Effector CD8-positive, alpha-beta T cell (primary cell): ENCODE measurements at places on chromosomes 11 and 22.

GRCh38 chr11:10930224-10930971 is 72.5 kb upstream of the ZBED5 start:
- no peak for DNase-seq

- no peak for DNase-seq
These were observed 2.8 kb upstream of the DBX1 start for GRCh38 chr11:20162824-20163782.

DNA sequence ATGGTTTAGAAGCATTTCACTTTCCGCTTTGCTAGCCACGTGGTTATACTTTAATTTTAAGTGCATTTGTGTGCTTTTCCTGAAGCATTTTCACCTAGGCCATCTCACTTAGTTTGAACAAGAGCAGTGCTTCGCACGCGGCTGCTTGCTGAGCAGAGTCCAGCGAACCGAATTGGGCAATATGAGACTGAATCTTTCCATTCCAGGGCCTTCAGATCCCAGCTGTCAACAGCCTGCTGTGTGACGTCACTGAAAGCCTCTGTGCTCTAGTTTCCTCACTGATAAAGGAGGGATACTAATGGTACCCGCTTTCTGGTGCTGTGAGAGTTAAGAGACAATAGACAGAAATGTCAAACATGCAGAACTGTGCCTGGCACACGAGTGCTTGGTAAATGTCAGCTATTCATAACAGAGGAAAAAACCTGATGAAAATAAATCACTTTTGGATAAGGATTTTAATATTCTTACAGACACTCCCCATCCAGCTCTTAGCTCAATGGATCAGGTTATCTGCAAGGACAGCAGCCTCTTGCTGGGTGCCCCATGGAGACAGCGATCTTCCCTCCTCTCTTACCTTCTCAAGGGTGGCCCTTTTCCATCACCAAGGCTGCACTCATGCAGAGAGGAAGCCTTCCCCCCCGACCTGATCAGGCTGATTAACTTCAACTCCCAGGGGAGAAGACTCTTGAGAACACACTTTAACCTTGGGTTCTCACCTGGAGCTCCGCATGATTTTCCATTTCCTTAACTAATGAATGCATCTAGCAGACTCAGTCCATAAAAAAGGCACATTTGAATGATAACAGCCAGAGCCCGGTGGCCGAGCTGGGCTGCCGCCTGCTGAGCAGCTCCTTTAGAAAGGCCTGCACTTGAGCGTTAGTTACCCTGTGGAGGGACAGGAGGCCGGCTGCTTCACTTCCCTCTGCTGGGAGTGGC is 3.5 kb upstream of the GLB1L3 start:
- DNase-seq = no peak

DNA sequence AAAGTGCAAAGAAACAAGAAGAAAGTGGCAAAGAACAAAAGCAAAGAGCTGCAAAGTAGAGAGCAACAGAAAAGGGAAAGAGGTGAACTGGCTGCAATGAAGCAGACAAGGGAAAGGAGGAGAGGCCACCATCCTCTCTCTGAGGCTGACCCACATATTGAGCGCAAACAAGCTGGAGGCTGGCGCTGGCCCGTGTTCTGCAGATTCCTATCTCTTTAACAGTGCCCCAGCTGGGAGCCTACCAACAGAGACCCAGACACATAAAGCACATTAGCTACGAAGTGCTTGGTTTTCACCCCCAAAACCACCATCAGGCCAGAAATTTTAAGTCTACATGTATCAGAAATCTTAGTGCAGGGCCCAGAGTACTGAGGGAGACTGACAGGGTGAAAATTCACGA is 17.6 kb downstream of the NCAPD3 start:
- no peak for DNase-seq

DNA sequence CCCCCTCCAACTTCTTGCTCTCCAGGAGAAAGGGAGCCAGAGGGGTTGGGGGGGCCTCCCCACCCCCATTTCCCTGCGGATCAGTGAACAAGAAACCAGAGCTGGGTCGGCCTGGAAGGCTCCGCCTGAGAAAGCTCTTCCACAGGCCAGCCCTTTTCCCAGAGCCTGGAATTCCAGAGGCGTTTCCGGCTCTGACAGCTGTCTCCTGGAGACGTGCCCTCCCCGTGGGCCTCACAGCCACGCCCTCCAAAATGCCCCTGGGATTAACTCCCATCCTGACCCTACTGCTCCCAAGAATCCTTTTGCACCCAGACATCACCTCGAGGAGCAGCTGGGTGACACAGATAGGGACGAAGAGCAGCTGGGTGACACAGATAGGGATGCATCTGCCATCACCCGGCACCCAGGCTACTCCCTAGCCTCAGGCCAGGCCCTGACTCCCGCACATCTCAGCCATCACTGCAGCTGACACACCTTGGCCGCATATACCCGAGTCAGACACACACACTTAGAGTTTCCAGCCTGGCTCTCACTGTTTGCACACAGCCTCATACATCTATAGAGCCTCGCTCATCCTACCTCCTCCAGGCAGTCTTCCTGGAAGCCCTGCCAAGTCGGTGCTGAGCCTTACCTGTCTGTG is 7.6 kb upstream of the CDC42EP1 start:
- no peak for DNase-seq

DNA sequence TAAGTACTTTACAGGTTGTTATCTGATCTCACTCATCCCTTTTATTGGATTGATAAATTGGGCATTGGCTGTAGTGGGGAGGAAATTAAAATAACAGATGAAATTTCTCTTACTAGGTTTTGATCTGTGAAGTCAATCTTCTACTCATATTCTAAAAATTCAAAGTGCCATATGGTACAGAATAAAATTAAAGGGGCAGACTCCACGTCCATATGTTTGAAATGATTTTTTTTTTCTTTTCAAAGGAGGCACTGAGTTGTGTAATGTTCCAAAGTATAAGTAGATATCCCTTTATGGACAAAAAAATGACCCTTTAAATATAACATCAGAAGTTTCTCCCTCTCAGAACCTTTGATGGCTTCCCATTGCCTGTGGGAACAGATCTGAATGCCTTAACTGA is 207.4 kb downstream of the DBX1 start:
- DNase-seq = no peak

DNA sequence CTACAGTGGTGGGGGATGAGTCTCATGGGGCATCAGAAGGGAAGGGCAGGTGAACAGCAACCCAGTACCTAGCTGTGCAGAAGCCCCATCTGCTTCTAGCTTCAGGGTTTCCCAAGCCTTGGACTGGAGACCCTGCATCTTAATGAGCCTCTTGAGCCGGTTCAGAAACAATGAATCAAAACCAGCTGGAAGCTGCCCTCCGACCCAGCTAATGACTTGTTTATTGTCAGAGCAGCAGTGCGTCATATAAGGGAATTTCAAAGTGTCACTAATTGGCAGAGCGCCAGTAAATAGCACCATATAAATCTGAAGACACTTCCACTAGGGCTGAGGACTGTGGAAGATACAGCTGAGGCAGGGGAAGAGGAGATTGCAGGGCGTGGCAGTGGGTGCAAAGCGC is 57.5 kb downstream of the RPUSD4 start:
- no peak for DNase-seq

DNA sequence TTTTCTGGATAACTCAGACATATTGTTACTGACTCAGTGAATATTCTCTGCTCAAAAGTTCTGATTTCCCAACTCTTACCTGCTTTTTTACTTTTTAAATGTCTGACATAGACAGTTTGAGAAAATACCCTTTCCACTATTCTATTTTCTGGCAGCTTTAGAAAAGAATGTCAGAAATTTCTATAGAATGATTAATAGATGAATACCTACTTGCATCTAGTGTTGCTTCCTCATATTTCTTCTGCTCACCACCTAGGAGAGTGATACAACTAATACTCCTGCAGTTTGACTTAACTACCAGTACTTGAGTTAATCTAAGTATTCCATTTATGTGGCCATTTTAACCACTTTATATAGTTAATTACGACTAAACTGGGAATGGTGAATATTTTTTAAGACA is 55.2 kb downstream of the KDM2A start:
- DNase-seq = no peak

DNA sequence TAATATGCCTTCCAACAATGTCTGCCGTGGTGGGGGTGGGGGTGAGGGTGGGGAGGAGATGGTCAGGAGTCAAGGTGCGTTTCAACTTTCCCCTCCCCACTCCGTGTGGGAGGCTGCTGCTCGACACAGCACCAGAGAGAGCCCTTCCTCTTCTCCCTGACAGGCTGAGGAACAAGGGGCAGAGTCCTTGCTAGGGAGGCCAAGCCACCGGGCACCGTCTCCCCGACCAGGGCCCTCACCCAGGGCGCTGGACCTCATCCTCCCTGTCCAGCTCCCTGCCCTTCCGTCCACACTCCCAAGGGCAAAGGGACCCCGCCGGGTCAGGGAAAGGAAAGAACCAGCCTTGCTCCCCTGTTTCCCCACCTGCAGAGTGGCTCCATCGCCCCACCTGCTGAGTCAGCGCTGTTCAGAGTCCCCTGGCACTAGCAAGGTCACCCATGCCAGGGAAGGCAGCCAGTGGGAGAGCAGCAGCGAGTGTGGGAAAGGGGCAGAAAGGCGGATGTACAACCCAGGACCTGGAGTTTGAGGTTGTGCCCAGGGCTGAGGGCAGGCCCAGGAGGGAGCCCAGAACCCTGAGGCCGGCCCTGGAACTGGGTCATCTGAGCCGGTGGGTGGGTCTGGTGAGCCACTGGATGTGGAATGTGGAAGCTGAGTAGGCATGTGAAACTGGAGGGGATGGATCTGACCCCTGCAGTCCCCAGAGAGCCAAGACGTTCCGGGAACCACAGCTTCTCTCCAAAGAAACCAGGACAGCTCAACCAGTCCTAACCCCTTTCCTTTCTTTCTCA is 47.2 kb downstream of the BUD13 start:
- DNase-seq = no peak

DNA sequence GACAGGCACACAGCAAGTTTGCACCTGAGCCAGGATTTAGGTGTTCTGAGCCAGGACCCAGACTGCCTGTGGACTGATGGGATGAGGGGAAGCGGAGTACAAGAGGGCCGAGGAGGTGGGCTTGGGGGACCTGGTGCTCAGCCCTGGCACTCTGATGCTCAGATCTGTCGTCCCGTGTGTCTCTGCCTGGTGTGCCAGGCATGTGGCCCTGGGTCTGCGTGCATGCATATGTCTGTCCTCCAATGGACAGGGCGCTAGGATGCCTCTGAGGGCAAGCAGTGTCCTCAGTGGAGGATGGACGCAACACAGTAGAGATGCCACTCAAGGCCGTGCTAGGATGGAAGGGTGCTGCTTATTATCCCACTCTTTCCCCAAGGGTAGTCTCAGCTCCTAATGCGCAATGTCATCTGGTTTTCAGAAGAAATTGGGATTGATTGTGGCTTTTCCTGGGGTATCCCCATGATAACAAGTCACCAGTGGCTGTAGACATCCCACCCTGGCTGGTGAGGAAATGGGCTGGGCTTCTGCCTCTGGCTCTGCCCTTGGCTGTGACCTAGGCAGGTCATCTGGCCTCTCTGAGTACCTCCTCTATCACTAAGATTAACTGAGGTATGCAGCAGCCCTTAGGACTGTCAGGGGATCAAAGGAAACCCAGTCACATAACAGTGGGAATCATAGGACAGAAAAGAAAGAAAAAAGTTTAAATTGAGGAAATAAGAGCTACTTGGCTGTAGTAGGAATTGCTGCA is 35.7 kb upstream of the SUSD2 start:
- DNase-seq = no peak

DNA sequence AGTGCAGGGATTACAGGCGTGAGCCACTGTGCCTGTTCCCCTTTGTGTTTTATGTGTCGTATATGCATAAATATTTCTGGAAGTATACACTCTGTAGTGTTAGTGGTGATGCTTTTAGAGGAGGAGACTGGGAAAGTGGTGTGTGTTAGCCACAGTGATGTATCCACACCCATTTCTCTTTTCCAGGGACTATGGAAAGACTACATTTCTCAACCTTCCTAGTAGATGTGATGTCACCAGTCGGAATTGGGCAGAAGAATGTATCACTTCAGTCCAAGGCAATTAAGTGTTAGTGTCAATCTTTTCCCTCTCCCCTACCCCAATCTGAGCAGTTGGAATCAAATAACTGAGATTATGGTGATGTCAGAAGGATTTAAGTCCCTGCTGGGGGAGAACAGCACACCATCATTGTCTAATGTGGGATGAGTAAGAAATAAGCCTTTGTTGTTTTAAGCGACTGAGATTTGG is 5.8 kb upstream of the ATG16L2 start:
- no peak for DNase-seq

- DNase-seq = no peak
These were observed 757 bp upstream of the HINFP start for GRCh38 chr11:119120639-119121007.

GRCh38 chr11:114180301-114181055 is 115.7 kb upstream of the NNMT start:
- no peak for DNase-seq

- DNase-seq = no peak
These were observed 3.4 kb downstream of the CAPN1 start for GRCh38 chr11:65185171-65185570.

- no peak for DNase-seq
These were observed 105.4 kb downstream of the CACNA1I start for GRCh38 chr22:39675947-39676346.

- DNase-seq = no peak
These were observed 167.8 kb downstream of the MYO18B start for GRCh38 chr22:25909614-25910387.

- no peak for DNase-seq
These were observed 57.3 kb downstream of the C11orf91 start for GRCh38 chr11:33643167-33643824.
